ENCODE measurements at places on chromosomes 4 and X. TPM values are rescaled to one million over a fixed set of nuclear protein-coding genes. Genes with fewer than 3 reads are reported as not detected.

- H3K27me3 ChIP-seq = peaks cover 7% of the 10 kb centered on the region
- no peak overlapping the region for H3K27ac ChIP-seq
- DNase-seq = no peak
- peaks cover 13% of the 10 kb centered on the region for H3K4me1 ChIP-seq
- no peaks in the 10 kb centered on the region for H3K36me3 ChIP-seq
- no peak overlapping the region for H3K4me3 ChIP-seq
These were observed 9.9 kb downstream of the L1CAM start for GRCh38 chrX:153876112-153876491.

DNA sequence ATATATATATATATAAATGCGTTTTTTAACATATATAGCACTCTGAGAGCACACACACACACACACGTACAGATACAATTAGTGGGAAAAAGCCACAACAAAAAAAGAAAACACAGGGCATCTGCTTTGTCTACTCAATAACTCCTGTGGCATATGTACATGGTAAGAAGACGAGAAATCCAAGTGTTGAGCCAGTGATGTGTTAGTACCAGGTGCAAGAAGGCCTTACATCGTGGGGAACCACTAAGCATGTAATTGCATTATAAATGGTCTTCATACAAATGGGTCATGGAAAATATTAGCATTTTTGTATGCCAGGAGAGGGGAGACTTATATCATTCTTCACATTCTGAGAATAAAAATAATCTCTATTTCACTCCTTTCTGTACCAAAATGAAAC, 62.7 kb upstream of the FAM47B start:
- H3K4me1 ChIP-seq = no peaks in the 10 kb centered on the region
- H3K36me3 ChIP-seq = no peaks in the 10 kb centered on the region
- no peak overlapping the region for H3K27ac ChIP-seq
- no peaks in the 10 kb centered on the region for H3K27me3 ChIP-seq

- peaks cover 3% of the 10 kb centered on the region for H3K27me3 ChIP-seq
- peak within 1 kb of the TSS; percentile 86 for H3K4me3 ChIP-seq
- peak; percentile 70 for DNase-seq
- H3K36me3 ChIP-seq = no peaks in the 10 kb centered on the region
These were observed at the start of gene TADA2B for GRCh38 chr4:7043284-7044136. TSS of gene TADA2B (plus strand) at chr4:7043372. CDS start at chr4:7043580, 208 bp downstream.

DNA sequence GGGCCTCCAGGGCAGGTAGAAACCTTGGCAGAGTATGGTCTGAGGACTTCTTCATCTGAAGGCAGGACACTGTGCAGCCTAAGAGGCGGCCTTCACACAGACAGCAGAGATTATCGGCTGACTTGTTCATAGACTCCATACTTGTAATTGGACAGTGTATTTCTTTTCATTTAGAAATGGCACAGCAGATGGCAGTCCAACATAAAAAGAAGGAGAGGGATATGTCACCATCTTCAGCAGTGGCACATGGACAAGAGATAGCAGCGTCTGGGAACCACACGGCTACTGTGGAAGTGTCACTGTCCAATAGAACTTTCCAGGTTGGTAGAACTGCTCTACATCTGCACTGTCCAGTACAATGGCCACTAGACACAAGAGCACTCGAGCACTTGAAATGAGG, 21.7 kb upstream of the GEMIN8 start:
- peaks cover 15% of the 10 kb centered on the region for H3K27me3 ChIP-seq
- H3K4me1 ChIP-seq = no peaks in the 10 kb centered on the region
- DNase-seq = no peak
- H3K36me3 ChIP-seq = no peaks in the 10 kb centered on the region
- no peak overlapping the region for H3K27ac ChIP-seq

DNA sequence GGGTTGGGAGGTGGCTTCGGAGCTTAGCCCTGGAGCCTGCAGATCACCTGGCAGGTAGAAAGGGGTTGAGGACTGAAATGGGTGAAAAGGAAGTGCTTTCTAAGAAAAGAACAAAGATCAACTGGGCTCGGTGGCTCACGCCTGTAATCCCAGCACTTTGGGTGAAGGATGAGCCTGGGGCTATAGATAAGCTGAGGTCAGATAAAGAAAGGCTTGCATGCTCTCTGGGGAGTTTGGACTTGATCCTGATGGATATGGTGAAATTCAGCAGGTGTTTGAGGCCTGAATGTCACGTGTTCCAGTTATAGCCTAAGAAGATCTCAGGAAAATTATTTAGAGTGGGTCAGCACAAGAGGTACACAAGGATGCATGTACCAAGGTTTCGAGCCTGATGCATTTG, 40.8 kb downstream of the SLC34A2 start:
- no peak overlapping the region for H3K27ac ChIP-seq
- H3K4me3 ChIP-seq = no peak overlapping the region
- no peaks in the 10 kb centered on the region for H3K36me3 ChIP-seq
- H3K4me1 ChIP-seq = no peaks in the 10 kb centered on the region

GRCh38 chr4:153519687-153520086, 53.5 kb downstream of the TMEM131L start:
- H3K4me3 ChIP-seq = no peak overlapping the region
- DNase-seq = no peak
- H3K36me3 ChIP-seq = peaks cover 34% of the 10 kb centered on the region

GRCh38 chr4:171067422-171067821, 745.8 kb upstream of the GALNTL6 start:
- H3K27ac ChIP-seq = no peak overlapping the region
- no peak for DNase-seq
- H3K36me3 ChIP-seq = no peaks in the 10 kb centered on the region
- H3K27me3 ChIP-seq = no peaks in the 10 kb centered on the region
- H3K4me1 ChIP-seq = no peaks in the 10 kb centered on the region

GRCh38 chr4:142278171-142278570, 567.9 kb downstream of the INPP4B start:
- peaks cover 36% of the 10 kb centered on the region for H3K36me3 ChIP-seq
- peaks cover 56% of the 10 kb centered on the region for H3K4me1 ChIP-seq
- no peaks in the 10 kb centered on the region for H3K27me3 ChIP-seq
- peak overlapping the region; percentile 48 for H3K27ac ChIP-seq
- no peak overlapping the region for H3K4me3 ChIP-seq

DNA sequence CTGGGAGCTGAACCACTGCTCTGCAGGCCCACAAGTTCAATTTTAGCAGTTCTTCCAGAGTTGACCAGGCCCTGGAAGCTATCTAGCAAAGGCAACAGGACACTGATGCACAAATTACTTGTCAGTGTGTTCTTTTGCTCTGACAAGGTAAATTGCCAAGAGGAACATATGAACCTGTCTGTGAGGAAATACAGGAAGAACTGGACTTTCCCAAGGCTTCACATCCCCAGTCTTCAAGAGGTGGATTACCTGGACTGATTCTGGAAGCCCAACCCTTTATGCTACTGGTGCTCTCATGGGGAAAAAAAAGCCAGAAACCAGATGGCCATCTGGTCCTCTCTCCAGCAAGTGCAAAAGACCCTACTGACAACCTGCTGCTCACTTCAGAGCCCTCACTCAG, 1.9 kb upstream of the TMEM185A start:
- no peak overlapping the region for H3K4me3 ChIP-seq
- H3K36me3 ChIP-seq = no peaks in the 10 kb centered on the region
- peaks cover 6% of the 10 kb centered on the region for H3K27me3 ChIP-seq
- peaks cover 24% of the 10 kb centered on the region for H3K4me1 ChIP-seq

DNA sequence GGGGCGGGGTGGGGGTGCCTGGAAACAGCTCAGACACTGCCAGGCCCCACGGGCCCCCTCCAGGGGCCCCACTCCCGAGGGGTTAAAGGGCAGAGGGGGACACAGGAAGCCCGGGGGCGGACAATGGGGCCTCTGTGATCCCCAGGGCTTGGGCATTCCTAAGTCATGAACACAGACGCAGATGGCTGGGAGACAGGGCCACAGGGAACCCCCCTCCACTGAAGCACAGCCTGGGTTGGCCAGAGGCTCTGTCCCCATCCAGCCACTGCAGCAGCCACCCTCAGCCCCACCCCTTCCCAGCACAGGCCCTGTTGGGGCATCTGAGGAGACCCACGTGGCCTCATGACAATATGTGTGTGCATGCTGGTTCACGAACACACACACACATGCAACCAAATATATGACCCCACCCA, 3.9 kb downstream of the L1CAM start:
- peaks cover 17% of the 10 kb centered on the region for H3K4me1 ChIP-seq
- H3K36me3 ChIP-seq = no peaks in the 10 kb centered on the region
- H3K27ac ChIP-seq = no peak overlapping the region

DNA sequence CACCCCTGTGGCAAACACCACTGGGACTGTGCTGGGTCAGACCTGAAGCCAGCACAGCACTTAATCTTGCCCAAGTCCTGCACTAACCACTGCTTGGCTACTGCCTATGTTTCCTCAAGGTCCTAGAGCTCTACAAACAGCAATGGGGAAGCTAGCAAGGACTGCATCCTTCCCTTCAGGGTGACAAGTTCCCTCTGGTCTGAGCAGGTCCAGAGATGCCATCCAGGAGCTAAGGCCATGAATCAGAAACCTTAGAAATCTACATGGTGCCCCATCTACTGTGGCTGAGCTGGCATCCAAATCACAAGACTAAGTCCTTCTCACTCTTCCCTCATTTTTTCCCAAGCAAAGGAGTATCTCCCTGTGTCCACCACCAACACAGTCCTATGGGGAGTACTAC, 239.7 kb upstream of the UGT8 start:
- H3K27ac ChIP-seq = no peak overlapping the region
- DNase-seq = no peak
- H3K36me3 ChIP-seq = no peaks in the 10 kb centered on the region
- no peak overlapping the region for H3K4me3 ChIP-seq

GRCh38 chr4:140149846-140150635, 3.9 kb downstream of the MAML3 start:
- H3K4me1 ChIP-seq = peaks cover 17% of the 10 kb centered on the region
- H3K4me3 ChIP-seq = peak overlapping the region; percentile 86
- peaks cover 21% of the 10 kb centered on the region for H3K27me3 ChIP-seq
- H3K36me3 ChIP-seq = peaks cover 1% of the 10 kb centered on the region

DNA sequence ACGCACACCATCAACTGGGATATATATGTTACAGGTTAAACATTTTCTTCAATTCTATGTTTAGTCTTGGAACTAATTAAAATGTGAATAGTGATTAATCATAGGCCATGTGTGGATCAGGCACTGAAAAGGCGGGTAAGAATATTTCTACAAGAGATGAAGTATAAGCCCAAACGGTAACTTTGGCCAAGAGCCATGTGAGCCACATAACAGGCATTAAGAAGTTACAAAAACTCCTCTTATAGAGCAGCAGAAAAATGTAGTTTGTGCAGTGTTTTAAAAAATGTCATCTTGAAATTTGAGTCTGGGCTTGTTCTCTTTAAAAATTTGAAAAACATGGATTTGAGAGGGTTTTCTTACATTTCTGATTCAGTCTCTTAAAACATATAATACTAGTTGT, 521.8 kb upstream of the DIPK2B start:
- H3K4me1 ChIP-seq = peaks cover 23% of the 10 kb centered on the region
- no peak overlapping the region for H3K4me3 ChIP-seq

Gene NLRP2B
- not detected for total RNA-seq

Gene MAGED2
- total RNA-seq = 27.4 TPM

Gene SGMS2
- 0.84 TPM for total RNA-seq

Gene TLR6
- total RNA-seq = 1.8 TPM

Gene SCD5
- total RNA-seq = 1.7 TPM

Gene NPY5R
- not detected for total RNA-seq

Gene VAMP7
- 37.2 TPM for total RNA-seq

Data from activated CD4-positive, alpha-beta T cell treated with anti-CD3 and anti-CD28 coated beads for 36 hours (primary cell).